Fibroblast of the conjunctiva (primary cell): ENCODE measurements at places on chromosomes 1 and 21.

DNA sequence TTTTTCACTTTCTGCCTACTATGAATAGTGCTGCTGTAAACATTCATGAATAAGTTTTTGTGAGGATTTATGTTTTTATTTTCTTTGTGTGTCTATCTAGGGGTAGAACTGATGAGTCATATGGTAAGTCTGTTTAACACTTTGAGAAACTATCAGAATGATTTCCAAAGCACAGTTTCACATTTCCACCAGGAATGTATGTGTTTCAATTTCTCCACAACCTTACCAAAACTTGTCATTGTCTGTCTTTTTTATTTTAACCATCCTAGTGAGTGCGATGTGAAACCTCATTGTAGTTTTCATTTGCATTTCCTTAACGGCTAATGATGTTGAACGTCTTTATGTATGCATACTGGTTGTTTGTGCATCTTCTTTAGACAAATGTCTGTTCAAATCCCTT lies 23.5 kb downstream of the RNASEL start:
- DNase-seq, result no peak

- DNase-seq, result no peak
Observed at GRCh38 chr1:29532285-29532684, 296.0 kb downstream of the PTPRU start.

DNA sequence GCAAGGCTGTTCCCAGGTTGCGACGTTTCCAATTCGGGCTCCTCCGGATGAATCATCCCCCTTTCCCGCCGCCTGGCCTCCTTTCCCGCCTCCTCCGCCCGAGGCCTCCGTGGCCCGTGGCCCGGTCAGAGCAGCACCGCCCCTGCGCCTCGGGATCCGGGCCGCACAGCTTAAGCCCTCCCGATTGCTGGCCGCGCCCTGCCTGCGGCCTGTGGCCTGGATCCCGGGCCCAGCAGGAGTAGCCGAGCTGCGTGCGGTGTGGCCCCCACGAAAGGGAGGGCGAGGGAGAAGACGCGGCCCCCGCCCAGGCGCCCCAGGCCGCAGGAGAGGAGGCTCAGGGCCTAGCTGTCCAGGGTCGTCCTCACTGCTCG lies 1.0 kb downstream of the TMEM200B start:
- DNase-seq, result peak; percentile 77

DNA sequence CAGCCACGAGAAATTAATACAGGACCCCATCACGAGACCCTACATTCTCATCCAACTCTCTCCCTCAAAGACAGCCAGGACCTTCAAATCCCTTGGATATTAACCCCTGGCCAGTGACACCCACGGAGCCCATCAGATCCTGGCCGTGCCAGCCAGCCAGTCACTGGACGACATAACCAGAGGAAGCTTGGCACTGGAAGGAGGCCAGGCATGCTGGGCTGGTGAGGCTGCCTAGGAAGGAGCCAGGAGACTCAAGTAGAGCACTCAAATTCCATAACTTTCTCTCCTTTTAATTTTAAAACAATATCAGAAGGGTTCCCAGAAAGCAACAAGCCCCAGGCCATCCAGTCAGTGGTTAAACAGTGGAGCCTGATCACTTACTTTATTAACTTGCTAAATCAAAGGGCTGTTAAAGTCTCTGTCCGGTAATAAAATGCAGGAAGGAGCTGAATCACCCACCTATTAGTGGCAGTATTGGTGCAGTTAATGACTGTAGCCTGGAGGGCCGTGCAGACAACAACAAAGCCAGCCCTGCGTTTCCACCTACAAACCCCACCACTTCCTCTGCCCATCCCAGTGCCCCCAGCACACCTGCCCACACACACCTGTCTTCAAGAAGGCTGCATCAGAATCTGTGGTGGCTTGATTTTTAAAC lies 78.0 kb downstream of the HIVEP3 start:
- DNase-seq, result no peak

DNA sequence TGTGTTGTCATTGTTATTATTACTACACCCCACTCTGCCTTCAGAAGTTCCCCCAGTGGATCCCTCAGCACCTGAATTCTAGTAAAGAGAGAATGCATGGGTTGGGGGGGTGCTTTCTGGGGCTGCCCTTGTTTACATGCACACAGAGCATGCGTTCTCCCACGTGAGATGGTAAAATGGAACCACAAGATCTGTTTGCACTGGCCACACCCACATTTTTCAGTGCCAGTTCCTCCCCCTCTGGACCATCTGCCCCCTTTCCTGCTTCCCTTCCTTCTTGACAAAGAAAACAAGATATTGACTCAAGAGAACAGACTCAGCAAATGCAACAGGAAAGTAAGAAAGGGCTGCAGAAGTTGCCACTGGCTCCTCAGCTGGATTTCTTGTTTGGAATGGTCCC lies 8.9 kb downstream of the SLC6A17 start:
- no peak for DNase-seq

DNA sequence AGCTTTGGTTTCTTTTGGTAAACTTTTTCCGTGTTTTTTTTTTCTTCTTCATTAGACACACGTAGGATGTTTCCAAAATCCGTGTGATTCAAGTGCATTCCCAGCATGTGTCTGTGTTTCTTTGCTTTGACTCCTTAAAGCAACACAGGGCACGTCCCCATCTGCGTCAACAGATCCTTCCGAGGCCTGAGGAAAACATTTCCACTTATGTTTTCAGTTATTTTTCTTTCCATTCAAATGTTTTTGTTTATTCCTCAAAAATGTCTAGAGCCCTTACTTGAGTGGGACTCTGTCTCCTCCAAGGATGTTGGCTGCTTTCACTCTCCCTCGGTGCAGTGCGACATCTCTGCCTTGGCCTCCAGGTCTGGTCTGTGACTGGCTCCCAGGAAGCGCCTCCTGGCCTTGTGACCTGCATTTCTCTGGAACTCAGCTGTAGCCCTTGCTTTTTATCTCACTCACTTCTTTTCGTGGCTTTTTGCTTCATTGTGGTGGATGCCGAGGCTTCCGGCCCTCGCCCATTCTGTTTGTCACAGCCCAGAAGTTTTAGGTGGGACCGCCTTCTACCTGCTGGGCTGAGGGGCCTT lies 31.3 kb upstream of the SLC19A1 start:
- DNase-seq, result no peak

- no peak for DNase-seq
Observed at GRCh38 chr1:230797376-230797920, 50.3 kb downstream of the CAPN9 start.

DNA sequence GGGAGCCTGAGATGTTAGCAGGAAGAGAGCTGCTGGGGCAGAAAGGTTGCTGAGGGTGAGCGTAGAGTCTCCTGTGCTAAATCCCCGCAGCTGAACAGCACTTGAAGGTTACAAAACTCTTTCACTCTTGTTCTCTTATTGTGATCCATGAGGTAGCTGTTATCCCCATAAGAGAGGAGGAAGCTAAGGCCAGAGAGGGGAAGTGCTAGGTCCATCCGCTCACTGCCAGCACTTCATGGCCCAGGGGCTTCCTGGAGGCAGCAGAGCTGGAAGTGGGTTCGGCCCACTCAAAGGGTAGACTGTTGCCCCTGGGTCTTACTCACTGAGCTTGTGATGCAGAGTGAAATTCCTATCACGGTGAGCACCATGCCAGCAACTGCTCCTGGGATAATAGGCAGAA lies 5.6 kb downstream of the TMEM234 start:
- no peak for DNase-seq
